ENCODE measurements at places on chromosomes 6 and 20. TPM values are rescaled to one million over a fixed set of nuclear protein-coding genes. Genes with fewer than 3 reads are reported as not detected.

Gene KCNK16
- not detected for total RNA-seq

Gene GSTA2
- not detected for total RNA-seq

Gene SLC22A1
- total RNA-seq: 2.4 TPM

Gene TRAPPC3L
- not detected for total RNA-seq

Gene NKAIN4
- 8.3 TPM for total RNA-seq

Gene C4A
- total RNA-seq: 1.4 TPM

Gene CDC5L
- 15.0 TPM for total RNA-seq

Gene RFX6
- total RNA-seq: not detected

Gene NKAIN2
- total RNA-seq: not detected

Gene OPN5
- total RNA-seq: not detected

Gene DEFB132
- total RNA-seq: not detected

Gene SEL1L2
- total RNA-seq: not detected

Gene TREM2
- total RNA-seq: not detected

Gene SLC2A10
- not detected for total RNA-seq

Gene PTGIS
- 0.02 TPM for total RNA-seq

Gene TFAP2C
- 13.4 TPM for total RNA-seq

Gene MROH8
- total RNA-seq: 1.2 TPM

All from A549 treated with Mapracorat at 1 μM for 4 hours (cell line).